ENCODE measurements at places on chromosomes 4 and X.

DNA sequence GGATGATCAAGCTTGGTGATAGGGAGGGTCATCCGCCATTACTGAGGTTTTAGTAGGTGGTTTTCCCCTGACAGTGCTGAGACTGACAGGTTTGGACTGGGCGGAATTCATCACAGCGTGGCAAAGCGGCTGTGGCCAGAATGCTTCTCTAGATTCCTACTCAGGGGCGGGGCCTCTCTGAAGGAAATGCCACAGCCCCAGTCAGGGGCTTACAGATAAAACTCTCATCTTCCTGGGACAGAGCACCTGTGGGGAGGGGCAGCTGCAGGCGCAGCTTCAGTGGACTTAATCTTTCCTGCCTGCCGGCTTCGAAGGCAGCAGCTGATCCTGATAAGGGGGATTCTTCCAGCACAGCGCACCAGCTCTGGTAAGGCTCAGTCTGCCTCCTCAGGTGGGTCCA, 316.7 kb downstream of the RPA4 start:
- no peak for DNase-seq

GRCh38 chr4:11428899-11429698, 405 bp upstream of the HS3ST1 start:
- peak; percentile 1 for DNase-seq

DNA sequence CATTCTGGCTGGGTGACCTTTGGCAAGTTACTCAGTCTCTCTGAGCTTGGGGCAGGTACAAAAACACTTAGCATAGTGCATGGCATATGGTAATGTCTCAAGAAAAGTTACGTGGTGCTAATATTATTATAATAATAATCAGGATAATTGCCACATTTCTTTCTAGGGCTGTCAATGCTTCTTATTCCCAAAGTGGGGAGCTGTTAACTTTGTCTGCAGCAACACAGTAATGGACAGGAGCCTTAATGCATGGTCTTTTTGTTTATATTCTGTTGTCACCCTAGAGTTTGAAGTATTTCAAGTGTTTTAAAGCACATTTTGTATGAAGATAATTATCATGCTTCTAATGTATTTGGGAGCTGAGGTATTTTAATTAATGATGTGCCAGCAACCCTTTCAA, 121.8 kb downstream of the FHIP1A start:
- no peak for DNase-seq

DNA sequence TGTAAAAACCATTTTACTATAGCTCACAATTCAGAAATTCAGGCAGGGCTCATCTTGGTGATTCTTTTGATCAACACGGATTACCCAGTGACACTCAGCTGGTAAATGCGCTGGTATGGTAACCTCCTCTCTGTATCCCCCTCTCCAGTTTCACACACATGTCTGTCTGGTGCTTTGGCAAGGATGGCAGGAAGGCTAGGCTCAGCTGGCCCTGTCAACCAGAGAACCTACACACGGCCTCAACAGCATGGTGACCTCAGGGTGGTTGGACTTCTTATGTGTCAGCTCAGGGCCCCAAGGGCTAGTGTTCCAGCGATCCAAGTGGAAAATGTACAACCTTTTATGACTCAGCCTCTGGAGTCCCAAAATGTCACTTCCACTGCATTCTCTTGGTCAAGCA, 55.7 kb upstream of the EOLA2 start:
- no peak for DNase-seq

DNA sequence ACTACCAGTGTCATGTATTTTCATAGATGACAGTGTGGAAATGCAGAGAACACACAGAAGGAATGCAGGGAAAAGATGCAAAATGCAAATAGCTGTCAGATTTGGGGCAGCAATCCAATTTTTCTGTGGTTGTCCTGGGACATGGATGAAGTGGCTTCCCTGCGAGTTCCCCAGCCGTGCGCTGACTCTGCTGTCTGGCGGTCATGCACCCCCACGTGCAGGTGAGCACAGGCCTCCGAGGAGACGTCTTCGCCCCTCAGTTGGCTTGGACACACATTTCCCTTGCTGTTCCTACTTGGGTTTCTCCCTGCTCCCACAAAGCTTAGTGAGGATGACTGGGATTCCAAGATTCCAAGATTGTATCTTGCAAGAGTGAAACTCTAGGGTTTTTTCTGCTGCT, 24.4 kb downstream of the BLOC1S4 start:
- DNase-seq = no peak

DNA sequence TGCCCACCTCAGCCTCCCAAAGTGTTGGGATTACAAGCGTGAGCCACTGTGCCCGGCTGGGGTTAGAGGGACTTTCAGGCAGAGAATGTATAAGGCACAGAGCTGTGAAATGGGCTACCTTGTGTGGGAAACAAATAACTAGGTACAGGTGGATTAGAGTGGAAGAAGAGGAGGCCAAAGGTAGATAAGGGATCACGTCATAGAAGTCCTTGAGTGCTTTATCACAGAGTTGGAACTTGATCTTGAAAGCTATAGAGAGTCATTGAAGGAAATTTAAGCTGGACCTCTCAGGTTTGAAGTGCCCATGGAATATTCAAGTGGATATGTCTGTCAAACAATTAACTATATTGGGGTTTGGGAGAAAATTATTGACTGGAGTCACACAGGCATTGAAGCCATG, 8.4 kb downstream of the N4BP2 start:
- no peak for DNase-seq

GRCh38 chr4:42320822-42321388, 76.4 kb upstream of the SHISA3 start:
- DNase-seq = no peak

- no peak for DNase-seq
Measured at GRCh38 chr4:36172656-36173055, 71.7 kb downstream of the ARAP2 start.
